Activated naive CD8-positive, alpha-beta T cell treated with anti-CD3 and anti-CD28 coated beads for 36 hours (primary cell): ENCODE measurements at places on chromosomes 5 and 9.
A peak's percentile ranks its signal among the peaks of the same experiment; 100 is the strongest.

GRCh38 chr5:113487416-113487780 lies 855 bp downstream of the MCC start:
- DNase-seq: no peak

DNA sequence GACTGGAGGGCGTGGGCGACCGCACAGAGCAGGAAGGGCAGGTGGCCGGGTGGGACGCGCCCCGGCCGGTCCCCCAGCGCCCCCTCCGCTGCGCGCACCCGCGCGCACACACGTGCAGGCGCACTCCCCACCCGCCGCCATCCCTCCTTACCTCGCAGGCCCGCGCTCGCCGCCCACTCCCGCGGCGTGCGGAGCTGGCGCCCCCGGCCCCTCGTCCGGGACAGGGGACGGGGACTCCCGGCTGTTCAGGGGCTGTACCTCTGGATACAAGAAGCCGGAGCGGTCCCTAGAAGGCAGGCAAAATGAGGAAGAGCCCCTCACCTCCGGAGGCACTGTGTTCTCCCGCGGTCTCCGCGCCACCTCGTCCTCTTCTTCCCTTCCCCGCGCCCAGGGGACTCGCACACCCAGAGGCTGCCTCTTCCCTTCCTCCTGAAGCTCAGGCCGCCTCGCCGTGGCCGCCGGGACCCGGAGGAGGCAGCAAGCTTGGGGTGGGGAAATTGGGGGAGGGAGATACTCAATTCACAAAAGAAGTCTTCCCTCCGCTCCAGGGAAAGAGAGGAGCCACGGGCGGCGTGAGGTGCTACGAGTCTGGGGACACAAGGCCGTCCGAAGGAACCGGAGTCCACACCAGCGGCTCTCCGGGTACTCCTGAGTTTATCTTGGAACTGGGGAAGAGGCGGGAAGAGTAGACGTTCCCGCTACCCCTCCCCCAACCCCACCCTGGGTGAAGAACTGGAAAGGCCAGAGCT lies 1.4 kb upstream of the GABRB2 start:
- no peak for DNase-seq

GRCh38 chr9:33112094-33112493 lies 35.6 kb upstream of the SMU1 start:
- DNase-seq: no peak

- DNase-seq: no peak
These were observed 18.9 kb downstream of the RALGPS1 start for GRCh38 chr9:126933334-126933980.

DNA sequence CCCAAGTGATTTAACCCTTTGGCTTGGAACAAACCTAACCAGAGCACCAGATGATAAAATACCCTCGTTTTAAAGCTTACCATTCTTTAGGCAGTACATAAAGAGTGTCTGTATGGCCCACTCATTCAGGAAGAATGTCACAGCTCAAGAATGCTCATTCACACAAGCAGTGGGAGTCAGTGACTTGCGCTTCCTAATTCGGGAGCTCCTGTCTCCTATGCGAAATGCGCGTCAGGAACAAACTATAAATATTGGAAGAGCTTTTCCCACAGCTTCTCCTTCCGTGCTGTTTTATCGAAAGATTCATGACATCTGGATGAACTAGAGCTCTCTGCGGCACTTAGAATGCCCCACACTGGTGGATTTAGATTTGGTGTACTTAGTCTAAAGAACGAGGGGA lies 66.6 kb downstream of the NTRK2 start:
- DNase-seq: no peak

DNA sequence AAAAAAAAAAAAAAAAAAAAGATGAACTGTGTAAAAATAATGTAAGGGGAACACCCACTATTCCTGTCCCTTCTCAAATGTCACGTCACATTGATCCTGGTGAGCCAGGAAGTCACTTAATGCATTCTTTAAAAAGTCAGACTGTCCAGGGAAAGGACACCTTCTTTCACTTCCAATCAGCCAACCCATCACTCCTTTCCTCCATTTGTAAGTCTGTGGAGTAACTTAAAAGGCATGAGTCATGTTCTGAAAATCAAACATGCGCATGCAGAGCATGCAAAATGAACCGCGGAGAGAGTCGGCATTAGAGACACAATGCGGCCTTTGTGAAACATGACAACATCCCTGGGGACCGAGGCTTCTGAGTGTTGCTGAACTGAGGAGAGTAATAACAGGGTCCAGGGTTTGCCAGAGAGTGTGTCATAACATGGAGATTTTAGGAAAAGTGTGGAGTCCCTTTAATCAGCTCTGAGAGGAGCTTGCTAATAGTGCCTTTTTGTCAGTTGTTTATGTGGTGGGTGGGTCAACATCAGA lies 77.6 kb upstream of the SEMA6A start:
- no peak for DNase-seq

DNA sequence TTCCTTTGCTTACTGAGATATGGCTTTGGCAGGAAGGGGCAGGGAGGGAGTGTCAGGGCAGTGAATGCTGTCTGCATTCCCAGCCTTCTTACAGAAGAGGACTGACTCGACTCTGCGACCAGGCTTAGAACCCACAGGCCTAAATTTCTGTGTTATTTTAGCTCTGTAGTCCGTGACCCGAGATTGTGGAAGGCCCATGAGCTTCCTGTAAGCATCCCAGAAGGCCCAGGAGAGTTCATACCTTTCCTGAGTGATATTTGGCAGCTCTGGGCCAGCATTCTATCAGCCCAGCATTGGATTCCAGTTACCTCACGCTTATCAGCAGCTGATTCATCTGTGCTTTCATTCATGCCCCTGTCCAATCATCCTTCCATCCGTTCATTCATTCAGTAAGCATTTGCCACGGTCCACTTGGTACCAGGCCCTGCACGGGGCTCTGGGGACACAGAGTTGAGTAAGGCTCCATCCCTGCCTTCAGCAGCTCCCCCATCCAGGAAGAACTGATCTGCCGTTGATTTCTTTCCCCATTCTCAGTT lies 28.2 kb upstream of the RPL26L1 start:
- DNase-seq: no peak

GRCh38 chr5:175795959-175796358 lies 75.4 kb upstream of the CPLX2 start:
- DNase-seq: no peak

- no peak for DNase-seq
These were observed 4.5 kb upstream of the DMRT3 start for GRCh38 chr9:971901-972500.

GRCh38 chr5:72417333-72418062 lies 89.7 kb downstream of the ZNF366 start:
- no peak for DNase-seq

DNA sequence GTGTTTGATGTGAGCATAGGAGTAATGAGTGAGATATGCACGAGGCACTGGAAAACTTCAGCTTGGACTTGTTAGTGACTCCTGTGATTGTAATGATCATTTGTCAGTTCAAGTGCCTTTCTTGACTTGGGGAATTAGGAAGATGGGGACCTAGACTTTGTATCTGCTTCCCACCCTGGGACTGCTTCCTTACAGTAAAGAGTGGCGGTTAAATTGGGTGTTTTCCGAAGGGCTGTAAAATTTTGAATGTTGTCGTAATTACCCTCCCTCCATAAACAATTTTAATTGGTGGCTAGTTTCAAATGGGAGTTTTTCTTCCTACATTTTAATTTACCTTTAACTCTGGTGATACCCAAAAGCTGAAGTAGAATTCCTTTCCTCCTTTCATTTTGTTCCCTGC lies 23.5 kb upstream of the FAM120AOS start:
- no peak for DNase-seq

- DNase-seq: peak; percentile 33
These were observed 12.6 kb downstream of the RAPGEF1 start for GRCh38 chr9:131727184-131727759.
